ENCODE measurements at places on chromosomes 5 and 9.

DNA sequence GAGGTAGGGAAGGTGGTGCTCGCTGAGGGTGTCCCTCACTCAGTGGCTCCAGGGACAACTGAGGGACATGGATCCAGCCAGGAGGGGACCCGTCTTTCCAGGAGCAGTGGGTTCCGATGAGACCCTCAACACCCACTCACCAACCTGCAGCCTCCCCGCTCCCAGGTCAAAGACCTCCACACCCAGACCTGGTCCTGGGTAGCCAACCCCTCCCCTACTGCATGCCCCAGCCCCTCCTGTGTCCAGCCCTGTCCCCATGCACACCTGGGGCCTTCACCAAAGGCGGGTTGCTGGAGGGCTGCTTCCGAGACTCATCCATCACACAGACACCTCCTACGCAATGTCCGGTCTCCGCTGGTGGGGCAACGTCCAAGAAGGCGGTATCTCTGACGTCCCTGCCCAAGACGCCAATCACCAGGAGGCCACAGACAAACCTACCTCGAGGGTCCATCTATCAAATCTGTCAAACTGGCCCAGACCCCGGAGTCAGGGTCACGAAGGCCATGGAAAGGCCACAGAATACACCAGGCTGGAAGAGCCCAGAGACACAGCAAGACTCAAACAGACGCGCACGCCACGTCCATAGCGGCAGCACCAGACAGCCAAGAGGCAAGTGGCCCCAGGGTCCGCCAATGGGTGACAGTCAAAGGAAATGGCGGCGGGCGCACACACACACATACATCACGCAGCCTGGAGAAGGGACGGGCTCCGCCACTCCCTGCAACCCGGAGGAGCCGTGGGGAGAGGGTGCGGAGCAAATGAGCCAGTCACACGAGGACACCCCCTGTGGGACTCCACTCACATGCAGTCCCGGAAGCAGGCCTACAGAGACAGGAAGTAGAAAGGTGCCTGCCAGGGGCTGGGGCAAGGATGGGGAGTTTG lies 10.8 kb downstream of the NACC2 start:
- no peak for DNase-seq

DNA sequence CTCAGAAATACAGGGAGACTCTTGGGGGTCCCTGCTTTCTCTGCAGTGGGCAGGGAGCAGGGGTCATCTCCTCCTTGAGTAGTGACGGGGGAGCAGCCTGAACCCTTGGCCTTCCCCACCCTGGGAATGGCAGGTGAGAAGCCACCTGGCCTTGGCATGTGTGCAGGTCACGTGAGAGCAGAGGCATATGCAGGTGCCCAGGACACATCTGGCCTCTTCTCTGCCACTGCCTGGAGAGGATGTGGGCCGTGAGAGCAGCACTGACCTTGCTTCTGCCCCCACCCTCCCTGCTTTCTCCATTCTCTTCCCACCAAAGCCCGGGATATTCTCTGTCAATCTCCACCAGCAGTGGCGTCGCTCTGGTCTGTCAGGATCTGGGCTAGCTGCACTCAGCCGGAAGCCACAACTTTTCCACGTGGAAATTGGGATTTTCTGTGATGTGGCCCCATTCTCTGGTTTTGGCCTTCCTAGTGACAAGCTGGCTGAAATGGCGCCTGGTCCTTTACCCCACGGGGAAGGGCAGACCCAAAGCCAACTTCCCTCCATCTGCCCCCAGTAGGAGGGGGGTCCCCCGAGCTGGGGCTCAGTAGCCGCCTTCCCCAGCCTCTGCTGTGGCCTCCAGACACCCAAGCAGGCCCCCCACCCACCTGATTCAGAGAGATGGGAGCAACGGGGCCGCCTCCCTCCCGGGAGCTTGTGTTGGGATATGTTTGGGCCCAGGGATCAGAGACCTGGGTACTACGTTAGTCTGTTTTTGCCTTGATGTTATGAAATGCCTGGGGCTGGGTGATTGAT lies 70.4 kb upstream of the FCN1 start:
- no peak for DNase-seq

GRCh38 chr9:121960665-121961064 lies 132.4 kb downstream of the TTLL11 start:
- DNase-seq = no peak

DNA sequence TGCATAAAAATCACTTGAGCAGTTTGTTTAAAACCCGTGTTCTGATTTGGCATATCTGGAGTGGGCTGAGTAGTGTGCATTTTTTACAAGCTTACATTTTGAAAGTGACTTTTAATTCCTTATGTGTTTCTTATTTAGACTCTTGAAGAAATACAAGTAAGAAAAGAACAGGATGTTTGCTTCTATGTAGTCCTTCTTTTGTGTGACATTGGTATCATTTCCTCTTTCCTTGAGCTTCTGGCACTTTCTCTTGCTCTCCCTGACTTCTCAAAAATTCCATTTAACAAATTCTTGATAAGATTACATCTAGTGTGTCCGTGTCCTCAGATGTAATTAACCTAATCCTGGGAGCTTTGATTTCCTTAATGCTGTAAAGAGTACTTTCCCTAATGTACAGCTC lies 12.5 kb downstream of the GARNL3 start:
- no peak for DNase-seq

- no peak for DNase-seq
These were observed 235.0 kb downstream of the GOLPH3 start for GRCh38 chr5:31939151-31939550.

GRCh38 chr9:17531642-17532254 lies 47.1 kb upstream of the SH3GL2 start:
- peak; percentile 31 for DNase-seq

DNA sequence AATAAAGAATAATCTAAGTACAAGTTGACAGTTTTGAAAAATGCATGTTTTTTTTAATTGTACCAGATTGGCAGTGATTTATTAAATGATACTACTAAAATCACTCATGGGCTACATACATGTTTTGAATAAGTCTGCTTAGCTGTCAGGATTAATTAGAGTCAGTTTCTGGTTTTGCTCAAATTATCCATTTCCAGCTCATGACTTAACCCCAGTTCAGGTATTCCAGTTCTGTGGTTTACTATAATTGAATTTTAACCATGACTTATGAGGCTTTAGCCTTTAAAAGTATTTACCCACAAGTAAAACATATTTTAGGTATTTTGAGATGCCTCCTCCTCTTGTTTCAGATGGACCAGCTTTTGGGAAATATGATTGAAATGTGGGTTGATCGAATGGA lies 17.8 kb upstream of the LRRC70 start:
- DNase-seq = no peak

DNA sequence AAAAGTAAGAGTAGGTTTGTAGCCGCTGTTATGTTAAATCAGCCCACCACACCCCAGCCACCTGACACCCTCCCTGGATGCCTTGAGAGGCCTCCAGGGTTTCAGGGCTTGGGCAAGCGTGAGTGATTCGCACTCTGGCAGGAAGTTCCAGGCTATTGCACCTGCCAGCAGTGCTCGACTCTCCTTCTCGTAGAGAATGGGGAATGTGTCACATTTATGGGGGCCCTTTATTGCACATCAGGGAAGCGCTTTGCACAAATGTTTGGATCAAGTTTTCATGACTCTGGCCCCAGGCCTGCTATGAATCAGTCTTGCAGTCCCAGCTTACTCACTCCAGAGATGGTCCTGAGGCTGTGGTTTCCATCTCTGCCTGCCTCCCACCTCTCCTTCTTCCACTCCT lies 66.1 kb upstream of the ADRA1B start:
- no peak for DNase-seq

GRCh38 chr9:136942881-136943230 lies 1.7 kb downstream of the FBXW5 start:
- no peak for DNase-seq

- no peak for DNase-seq
These were observed 65.3 kb downstream of the CSNK1A1 start for GRCh38 chr5:149485655-149486615.

DNA sequence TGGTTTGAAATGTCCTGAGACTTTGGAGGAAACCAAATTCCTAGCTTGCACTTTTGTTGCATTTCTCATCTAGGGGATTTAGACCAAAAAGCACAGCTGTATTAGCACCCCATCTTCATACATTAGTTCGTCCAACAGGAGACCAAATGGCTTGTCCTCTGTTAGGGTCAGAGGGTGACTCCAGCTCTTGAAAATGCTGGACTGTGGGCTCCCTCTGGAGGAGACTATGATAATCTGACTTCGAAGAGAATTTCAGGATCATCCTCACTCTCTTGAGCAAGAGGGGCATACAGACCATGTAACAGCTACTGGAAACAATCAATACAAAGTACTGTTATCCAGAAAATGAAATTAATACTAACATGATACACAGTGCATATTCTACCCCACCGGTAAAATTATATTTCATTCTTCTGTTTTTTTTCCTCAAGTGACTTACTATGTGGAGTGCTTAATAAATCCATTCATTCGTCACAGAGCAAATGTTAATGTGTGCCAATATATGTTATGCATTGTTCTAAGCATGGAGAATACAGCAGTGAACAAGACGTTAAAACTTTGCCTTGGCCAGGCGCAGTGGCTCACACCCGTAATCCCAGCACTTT lies 63.7 kb upstream of the PPP2CA start:
- DNase-seq = peak; percentile 45

DNA sequence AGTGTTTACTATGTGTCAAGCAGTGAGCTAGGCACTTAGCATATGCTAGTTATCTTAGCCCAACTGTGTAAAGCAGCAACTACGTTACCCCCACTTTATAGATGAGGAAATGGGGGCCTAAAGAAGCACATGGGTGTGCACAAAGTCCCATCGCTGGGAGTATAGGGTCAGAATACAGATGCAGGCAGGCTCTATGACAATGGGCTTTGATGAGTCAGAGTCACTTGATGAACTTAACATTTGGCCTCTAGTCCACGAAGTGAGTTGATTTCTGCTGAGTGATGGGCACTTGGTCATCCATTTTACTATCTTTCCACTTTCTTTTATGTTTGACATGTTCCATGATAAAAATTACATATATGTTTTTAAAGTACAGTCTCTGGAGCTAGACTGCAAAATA lies 204.3 kb downstream of the TRIM32 start:
- no peak for DNase-seq

GRCh38 chr9:107627781-107628180 lies 138.2 kb upstream of the KLF4 start:
- no peak for DNase-seq

GRCh38 chr9:100099722-100100042 lies 639 bp downstream of the INVS start:
- no peak for DNase-seq

- no peak for DNase-seq
These were observed 12.6 kb upstream of the ERGIC1 start for GRCh38 chr5:172821340-172821985.

- no peak for DNase-seq
These were observed 53.8 kb downstream of the NR2F1 start for GRCh38 chr5:93636837-93637236.

DNA sequence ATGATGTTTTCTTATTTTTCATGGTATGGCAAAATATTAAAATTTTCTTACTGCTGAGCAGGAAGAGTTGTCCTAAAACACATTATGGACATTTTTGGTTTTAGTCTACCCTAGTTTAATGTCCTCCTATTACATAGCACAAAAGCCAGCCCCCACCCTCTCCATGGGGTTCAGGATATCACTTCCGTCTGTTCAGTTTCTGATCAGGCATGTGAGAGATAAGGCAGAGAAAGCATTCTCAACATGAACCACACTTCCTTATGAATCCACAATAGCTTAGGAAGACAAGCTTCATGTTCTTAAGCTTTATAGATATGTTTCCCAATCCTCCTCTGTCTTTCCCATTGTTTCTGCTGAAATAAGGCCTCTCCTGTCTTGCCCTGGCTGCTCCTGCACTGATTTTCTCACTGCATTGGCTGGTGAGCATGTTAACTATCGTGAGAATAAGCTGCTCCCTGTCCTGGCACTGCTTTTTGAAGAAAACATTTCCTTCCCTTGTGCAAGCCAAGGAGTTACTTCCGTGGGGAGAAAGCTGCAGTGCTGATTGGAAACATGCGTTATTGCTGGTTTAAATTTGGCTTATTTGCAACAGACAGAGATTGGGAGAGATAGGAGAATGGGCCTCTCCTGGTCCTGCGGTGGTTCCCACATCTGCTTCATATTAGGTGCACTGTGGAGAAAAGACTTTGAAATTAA lies 260.3 kb upstream of the RPS23 start:
- no peak for DNase-seq

GRCh38 chr9:13705373-13705772 lies 425.9 kb upstream of the MPDZ start:
- DNase-seq = no peak

DNA sequence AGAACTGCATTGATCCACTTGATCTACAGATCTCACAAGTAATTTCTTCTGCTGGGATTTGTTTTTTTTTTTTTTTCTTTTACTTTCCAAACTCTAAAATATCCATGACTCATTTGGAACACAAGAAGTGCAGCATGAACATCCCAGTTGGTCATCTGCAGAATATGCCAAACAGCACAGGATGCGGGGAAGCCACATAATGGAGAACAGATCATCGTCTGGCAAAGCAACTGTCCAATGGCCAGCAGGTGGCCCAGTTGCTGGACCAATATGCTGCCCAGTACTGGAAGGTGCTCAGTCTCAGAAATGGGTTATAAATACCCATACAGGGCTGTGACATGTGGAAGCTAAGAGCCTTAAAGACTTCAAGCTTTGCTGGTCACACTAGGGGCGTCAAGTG lies 221.3 kb upstream of the TAS2R1 start:
- no peak for DNase-seq

DNA sequence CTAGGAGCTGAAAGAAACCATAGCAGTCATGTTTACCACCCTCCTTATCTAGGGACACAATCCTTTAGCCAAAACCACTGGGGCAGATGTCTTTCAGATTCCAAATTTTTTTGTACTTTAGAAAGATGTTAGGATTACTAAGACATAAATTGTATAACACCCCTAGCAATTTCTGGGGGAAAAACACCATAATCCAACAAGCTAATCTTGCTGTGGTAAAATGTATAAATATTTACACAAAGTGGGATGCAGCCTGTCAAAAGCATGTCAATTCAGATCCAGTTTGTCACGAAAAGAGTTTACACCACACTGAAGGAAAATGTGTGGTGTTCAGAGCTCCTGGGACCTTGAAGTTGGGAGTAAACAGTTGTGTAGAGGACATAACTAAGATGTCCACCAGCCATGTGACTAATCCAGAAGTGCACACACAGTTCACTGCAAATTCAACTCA lies 274.3 kb downstream of the ADAMTSL1 start:
- DNase-seq = no peak

DNA sequence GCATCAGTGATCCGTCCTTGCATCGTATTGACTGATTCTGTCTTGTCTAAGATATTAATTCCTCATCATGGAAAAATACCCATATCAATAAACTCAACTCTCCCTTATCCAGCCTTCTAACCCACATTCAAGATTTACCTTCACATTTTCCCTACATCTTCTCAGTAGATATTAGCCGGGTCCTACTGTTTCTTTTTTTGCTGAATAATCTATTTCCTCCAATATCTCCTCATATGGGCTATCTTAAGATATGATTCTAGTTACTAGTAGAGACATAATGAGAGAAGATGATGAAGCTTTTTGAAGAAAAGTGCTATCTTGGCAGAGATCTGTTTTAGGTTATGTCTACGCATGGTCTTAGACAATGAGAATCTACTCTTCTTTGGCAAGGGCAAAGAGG lies 785.8 kb downstream of the BRINP1 start:
- DNase-seq = no peak
